Cerebellar nuclear complex (tissue), 1 donor: ENCODE measurements at places on chromosomes 6 and 20.

DNA sequence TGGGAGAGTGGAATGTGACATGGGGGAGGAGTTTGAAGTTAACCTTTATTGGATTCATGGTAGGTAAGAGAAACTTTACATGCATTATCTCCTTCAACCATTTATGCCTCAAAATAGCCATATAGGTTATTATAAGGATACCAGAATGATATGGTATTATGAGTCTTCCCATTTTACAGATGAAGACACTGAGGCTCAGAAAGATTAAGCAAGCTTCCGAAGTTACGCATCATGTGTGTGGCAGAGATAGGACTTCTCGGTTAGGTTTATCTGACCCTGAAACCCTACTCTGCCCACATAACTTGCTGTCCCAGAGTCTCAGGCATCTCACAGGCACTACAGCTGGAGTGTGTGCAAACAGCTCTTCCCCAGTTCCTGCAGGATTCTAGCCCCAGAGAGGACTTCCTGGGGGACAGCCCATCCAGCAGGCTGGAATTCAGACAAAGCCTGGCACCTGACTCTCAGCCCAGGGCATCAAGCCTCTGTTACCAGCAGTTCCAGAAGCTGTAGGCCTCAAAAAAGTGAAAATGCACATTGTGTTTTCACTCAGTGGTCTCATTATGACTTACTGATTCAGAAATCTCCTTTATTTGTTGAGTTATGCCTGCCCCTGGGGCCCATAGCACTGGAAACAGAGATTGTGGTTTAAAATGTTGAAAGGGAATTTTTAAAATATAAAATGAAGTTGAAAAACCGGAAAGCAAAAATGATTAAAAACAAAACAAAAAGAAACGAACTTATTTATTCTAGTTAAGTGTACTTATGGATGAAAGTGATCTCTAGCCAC lies 512.8 kb upstream of the CHD6 start:
- no peak for DNase-seq

GRCh38 chr6:51289041-51289440 lies 470.4 kb downstream of the TFAP2B start:
- DNase-seq, result no peak

DNA sequence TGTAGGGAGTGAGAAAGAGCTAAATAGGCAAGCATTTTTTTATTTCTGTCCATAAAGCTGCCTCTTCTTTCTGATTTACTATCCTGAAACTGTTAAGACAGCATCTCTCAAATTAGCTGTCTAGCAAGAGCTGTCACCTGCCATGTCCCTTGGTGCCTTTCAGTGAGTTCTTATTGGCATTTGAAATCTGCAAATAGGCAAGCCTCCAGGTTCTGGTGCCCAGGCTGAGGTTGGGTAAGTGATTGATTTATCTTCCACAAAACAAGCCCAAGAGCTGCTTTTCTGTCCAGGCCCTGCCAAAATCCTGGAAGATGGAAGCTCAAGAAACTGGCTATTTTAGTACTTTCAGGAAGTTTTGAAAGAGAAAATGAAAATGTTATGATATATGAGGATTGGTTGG lies 22.4 kb downstream of the MANEA start:
- no peak for DNase-seq

- no peak for DNase-seq
Observed at GRCh38 chr6:155980768-155981079, 525.1 kb upstream of the NOX3 start.

GRCh38 chr6:30044630-30045029 lies 16.4 kb upstream of the POLR1H start:
- no peak for DNase-seq
